ENCODE measurements at places on chromosomes 12 and 14.

- no peak for DNase-seq
These were observed 58.0 kb downstream of the NTF3 start for GRCh38 chr12:5489760-5490406.

GRCh38 chr12:114396153-114396868 lies 9.6 kb downstream of the TBX5 start:
- no peak for DNase-seq

DNA sequence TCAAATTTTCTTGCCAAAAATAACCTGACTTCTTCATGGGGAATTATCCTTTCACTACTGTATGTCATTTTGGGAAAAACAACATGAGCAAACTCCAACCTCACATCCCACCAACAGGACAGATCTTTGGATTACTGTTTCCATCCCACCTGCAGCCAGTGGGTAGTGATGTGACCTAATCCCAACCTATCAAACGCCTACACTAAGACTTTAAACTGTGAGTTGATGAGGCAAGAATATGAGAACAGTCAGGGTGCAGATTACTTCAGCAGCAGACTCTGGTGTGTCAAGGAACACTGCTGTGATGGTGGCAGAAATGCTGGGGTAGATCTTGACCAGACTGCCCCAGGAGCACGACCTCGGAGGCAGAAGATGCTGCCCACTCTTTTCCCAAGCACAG lies 293.2 kb downstream of the DUSP6 start:
- DNase-seq, result no peak

DNA sequence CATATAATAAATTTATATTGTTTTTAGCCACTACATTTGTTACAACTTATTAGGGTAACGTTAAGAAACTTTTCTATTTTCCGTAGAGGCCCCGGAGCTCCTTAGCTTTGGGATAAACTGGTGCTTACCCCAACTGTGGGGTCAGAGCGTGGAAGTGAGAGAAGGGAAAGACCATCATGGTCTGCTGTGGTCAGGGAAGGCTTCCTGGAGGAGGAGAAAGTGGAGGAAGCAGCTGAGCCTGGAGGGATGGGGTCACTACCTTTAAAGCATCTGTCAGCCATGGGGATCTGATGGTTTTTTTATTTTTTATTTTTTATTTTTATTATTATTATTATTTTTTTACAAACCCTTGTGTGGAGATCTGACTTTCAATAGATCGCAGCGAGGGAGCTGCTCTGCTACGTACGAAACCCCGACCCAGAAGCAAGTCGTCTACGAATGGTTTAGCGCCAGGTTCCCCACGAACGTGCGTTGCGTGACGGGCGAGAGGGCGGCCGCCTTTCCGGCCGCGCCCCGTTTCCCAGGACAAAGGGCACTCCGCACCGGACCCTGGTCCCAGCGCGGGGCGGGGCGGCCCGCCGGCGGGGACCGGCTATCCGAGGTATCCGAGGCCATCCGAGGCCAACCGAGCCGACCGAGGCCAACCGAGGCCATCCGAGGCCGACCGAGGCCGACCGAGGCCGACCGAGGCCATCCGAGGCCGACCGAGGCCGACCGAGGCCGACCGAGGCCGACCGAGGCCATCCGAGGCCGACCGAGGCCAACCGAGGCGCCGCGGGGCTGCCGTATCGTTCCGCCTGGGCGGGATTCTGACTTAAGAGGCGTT lies 1101.2 kb upstream of the TMEM132C start:
- peak; percentile 44 for DNase-seq

GRCh38 chr12:67919406-67919805 lies 69.8 kb upstream of the IFNG-AS1 start:
- no peak for DNase-seq

DNA sequence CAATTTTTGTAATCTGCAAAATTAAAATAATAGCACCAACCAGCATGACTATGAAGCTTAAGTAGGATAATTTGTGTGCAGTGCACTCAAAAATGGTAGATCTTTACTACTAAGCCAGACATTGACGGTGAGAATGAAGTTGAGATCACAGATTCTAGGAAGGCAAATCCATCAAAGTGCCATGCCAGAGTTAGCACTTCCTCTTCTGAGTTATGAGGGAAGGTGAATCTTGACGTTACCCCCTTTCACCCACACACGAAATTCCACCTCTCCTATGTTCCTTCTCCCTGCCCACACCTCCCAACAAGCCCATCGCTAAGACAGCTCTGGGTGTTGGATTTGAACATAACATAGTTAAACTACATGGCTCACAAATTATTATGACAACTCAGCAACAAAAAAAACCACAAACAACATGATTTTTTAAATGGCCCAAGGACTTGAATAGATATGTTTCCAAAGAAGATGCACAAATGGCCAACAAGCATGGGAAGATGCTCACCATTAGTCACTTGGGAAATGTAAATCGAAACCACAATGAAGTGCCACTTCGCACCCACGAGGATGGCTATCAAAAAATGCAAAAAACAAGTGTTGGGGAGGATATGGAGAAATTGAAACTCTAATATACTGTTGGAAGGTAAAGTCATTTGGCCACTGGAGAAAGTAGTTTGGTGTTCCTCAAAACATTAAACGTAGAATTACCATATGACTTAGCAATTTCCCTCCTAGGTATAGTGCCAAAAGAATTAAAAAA lies 119.3 kb upstream of the RAP1B start:
- DNase-seq, result no peak

DNA sequence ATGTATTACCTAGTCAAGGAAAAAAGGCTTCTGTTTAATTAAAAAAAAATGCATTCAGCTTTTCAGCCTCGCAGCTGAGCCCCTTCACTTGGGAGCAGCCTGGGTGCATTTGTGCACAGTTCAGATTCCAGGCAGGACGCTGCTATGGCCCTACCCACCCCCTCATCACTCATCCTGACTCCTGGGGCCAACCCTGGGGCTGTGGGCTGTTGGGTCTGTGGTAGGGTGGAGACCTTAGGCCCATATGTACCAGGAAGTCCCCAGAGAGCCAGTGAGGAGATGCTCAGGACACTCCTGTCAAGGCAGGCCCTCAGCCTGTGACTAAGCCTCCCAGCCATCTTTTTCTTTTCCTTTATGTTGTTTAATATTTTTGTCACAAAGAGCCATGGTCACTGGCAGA lies 9.3 kb upstream of the CDCA4 start:
- no peak for DNase-seq

DNA sequence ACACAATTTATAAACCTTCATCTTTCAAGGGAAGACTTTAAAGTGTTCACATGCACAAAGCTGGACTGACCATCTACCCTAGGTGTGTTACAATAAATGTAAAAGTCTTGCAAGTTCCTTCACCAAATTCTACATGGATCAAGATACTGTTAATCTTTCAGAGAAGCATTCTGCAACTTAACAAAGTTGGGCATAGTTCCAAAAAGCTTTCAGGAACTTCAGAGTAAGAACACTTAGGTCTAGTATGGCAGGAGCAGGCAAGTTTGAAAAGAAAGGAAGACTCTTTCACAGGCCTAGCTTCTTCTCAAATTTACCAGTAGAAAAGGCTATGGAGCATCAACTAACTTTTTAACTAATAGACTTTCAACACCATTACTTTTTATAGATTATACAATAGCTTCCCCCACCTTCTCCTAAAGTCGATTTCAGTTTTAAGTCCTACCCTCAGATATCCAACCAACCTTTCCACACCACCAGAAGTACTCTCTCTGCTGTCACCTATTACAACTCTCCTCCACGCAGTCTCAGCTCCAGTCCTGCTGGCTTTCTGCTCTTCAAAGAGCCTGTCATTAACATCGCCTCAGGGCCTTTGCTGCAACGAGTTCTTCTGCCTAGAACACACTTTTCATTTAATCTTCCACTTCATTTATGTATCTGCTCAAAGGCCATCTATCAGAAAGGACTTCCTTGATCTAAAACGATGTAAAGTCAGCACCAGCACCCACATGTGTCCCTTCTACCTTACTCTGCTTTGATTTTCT lies 333.9 kb downstream of the CEP128 start:
- DNase-seq, result no peak
